GM04504 (cell line): ENCODE measurements at places on chromosomes 3 and 15.

DNA sequence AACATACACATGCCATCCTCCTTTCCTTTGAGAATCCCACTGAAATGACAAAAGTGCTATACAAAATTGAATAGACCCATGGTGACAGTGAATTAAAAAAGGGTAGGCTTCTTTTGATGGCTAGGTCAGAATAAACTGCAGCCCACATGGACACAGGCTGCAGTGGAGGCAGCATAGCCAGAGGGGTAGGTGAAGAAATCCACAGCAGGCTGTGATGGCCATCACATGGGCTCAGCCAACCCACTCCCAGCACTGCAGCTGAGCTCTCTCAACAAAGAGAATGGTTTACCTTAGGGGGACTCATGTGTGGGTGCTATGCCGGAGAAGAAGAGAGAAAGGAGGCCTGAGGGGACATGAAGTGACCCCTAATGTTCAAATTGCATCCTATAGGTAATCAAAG lies 331.1 kb downstream of the CHST2 start:
- no peak for DNase-seq

DNA sequence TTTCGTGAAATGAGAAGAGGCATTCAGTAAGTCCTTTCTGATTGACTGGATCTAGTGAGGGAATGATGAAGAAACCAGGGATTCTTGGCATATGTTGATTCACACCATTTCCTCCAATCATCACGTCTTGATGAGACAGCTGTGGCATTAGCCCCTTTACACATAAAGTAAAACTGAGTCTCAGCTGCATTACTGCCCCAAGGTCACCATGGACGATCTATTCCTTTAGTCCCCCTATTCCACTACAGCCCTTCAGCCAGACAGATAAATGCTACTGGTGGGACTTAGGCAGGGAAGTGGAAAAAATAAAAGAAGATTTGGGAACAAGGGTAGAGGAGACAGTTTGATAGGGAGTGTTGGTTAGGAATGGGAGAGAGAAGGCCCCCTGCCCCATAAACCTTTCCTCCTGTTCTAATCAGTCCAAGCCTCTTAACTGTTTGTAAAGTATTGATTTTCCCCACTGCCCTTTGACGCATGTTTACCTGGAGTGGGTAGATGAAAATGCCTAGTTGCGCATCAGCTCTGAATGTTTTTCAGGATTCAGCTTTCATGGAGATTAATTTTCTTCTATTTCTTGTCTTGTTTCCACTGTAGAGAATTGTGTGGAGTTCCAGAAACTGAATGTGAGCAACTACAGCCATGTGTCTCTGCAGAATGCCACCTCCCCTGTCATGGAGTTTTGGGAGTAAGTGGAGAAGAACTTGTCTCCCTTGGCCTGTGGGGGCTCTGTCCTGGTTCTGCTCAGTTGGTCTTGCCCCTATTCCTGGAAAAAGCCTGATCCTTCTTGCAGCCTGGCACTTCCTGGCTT lies 6.9 kb downstream of the SLC6A11 start:
- no peak for DNase-seq

DNA sequence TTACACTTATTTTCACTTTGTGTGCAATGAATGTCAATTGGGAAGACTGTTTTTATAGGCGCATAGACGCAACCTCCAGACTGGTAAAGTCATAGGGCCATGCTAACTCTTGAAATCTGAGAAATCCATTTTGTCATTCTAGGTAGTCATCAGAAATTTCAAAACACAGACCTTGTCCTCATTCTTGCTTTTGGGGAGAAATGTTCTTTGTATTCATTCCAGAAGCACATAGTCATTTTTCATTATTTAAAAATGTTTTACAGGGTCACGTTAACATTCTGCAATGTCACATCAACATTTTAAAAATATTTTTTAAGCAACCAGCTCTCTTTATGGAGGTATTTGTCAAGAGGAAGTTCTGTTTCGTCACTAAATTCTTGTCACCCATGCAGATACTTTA lies 898.4 kb downstream of the PDCD6IP start:
- no peak for DNase-seq

DNA sequence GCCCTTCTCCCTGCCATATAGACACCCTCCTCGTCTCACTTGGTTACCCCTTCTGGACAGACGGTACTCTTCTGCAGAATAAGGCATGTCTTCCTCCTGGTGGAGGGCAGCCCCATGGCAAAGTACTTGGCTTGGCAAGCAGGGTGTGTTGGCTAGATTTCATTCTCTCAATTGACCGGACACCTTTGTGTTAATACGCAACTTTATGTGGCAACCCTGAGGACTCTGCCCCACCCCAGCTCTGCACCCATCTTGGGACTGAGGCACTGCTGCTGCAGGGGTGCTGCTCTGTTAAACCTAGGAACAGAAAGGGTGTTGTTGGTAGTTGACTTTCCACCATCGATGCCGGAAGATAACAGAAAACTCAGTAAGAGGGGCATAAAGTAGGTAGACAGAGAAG lies 55.2 kb downstream of the PTPRG start:
- no peak for DNase-seq

DNA sequence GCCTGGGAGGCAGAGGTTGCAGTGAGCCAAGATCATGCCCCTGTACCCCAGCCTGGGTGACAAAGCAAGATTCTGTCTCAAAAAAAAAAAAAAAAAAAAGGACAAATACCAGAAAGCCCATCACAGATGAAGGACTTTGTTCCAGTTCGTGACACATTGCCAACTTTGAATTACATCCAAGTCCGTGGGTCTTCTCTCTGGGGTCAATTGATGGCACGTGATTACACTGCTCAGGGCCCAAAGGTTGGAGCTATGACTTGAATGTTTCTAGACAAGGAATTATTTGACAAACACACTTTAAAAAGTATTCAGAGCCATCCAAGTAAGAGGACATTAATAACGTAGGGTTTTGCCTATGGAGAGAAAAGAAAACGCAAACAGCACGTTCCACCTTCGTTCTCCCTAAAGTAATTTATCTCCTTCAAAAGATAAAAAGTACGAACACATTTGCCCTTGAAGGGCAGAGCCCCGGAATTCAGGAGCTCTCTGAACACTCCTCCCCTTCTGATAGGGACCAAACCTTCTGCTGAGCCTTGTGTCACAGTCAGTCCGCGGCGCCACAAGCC lies 31.3 kb upstream of the ST3GAL6 start:
- DNase-seq: no peak

- no peak for DNase-seq
Measured at GRCh38 chr3:155871746-155872158, 1.3 kb downstream of the GMPS start.

DNA sequence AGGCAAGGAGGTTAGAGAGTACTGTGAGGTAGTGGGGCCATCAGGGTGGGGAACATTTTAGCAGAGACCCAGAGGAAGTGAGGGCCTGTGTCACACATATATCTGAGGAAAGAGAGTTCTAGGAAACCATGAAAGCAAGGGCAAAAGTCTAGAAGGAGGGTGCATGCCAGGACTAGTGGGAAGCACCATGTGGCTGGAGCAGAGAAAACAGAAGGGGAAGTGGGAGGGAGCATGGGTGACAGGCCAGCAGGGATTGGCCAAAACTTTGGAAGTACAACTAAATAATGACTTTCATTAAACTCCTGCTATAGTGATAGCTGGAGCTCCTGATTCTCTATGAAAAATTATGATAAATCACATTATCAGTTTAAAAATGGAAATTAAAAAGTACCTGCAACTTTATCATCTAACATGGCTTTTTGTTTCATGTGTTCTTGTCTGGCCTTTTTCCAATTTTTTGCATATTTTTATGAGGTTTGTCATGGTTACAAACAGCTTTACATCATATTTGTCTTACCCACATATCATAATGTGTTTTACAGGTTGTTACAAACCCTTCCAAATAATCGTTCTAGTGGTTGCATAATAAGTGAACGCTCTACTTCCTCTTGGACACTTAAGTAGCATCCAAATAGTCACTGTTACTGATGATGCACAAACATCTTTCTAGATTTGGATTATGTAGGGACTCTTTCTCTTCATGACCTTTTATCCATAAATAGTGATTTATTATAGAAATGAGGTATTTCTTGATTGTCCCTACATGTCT lies 168.3 kb downstream of the NEK10 start:
- DNase-seq: no peak

DNA sequence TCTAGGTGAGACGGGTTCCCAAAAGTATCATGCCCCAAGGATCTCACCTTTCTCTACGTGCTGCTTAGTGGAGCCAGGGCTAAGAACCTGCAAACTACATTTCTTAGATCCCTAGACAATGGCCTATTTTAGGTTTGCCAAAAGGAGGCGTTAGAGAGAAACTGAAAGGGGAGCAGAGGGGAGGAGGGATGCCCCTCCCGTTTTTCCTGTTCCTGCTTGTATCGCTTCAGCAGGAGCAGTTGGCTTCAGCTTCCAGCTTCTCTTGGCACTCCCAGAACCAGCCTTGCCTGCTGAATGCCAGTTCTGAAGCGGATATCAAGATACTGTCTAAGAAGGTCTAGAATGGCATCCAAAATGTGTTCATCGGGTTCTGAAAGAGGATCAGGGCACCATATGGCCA lies 58.4 kb upstream of the ABHD17C start:
- DNase-seq: no peak

GRCh38 chr3:113783463-113783862 lies 36.6 kb downstream of the ATP6V1A start:
- DNase-seq: peak; percentile 93

- DNase-seq: no peak
Measured at GRCh38 chr3:146024260-146024659, 136.7 kb downstream of the PLOD2 start.

GRCh38 chr15:76553564-76553963 lies 217.0 kb downstream of the ISL2 start:
- DNase-seq: no peak

GRCh38 chr3:37741644-37742043 lies 120.0 kb upstream of the CTDSPL start:
- no peak for DNase-seq

- DNase-seq: no peak
Measured at GRCh38 chr3:174541708-174542315, 317.3 kb upstream of the NAALADL2 start.

GRCh38 chr3:73432023-73432705 lies 192.6 kb downstream of the PDZRN3 start:
- no peak for DNase-seq

GRCh38 chr15:86235667-86236066 lies 156.0 kb downstream of the AGBL1 start:
- no peak for DNase-seq

- no peak for DNase-seq
Measured at GRCh38 chr3:11494131-11494916, 149.4 kb downstream of the VGLL4 start.

DNA sequence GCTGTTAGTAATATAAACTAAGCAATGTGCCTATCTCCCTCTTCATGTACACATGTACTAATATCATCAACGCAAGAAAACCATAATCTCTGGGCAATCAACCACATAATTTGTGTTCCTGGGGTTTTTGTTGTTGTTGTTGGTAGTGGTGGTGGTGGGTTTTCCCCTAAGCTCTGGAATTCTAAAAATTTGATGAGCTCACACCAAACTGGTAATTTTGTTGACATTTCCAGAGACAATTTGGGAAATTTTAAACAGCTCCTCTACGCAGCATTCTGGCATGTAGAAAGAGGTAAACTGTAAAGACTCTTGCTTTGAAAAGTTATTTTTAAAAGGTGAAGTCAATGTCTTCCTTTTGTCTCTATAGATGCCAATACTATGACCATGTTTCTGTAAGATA lies 126.7 kb downstream of the IGSF11 start:
- DNase-seq: no peak

DNA sequence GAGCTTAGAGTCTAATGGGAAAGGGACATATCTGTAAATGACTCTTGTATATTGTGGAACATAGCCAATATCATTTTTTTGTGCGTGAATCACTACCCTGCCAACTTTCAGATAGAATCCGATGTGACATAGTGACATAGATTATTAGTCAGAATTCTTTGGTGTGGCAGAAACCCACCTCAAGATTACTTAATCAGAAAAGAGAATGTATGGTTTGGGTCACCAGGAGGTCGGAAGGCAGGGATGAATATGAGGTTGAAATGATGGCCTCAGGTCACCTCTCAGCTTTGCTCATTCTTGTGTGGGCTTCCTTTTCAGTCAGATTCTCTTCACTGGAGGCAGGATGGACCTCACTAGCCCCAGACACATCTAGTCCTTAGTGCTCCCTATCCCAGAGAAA lies 41.4 kb downstream of the SNAPC5 start:
- no peak for DNase-seq

GRCh38 chr3:28279770-28280169 lies 38.4 kb downstream of the CMC1 start:
- DNase-seq: no peak

GRCh38 chr15:76078285-76078877 lies 18.6 kb downstream of the TMEM266 start:
- no peak for DNase-seq

DNA sequence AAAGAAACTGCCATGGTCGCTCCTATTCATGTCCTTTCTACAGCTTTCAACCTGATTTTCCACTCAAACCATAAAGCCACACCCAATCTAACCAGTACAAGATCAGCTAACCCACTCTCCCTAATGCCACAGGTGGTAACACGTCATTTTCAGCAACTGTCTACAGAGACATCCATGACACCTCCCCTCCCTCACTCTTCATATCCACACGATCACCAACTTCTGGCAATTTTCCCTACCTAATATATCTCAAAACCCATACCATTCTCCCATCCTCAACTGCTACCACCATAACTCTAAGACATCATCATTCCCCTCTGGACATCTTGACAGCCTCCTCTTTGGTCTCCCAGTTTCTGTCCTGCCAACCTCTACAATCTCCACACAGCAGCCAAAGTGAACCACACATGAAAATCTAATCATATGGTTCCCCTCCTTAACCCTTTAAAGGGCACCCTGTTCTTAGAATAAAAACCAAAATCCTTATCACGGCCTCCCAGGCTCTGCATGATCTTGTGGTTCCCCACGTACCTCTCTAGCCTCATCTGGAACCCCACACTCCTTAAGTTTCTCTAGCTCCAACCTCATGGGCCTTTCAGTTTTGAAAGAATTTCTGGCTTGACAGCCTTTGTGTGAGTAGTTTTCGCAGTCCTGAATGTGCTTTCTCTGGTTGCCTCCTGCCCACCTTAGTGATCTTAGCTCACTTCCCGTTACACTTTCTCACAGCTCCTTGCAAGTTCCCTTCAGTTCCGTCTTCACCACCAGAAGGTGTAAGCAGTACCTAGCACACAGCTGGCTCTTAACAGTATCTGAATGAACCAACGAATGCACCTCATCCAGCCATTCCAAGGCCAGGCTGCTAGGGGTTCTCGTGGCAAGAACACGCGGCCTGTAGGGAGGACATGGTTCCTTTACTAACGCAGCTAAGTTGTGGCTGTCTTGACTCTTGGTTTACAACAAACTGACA lies 33.4 kb downstream of the SPINK8 start:
- no peak for DNase-seq

DNA sequence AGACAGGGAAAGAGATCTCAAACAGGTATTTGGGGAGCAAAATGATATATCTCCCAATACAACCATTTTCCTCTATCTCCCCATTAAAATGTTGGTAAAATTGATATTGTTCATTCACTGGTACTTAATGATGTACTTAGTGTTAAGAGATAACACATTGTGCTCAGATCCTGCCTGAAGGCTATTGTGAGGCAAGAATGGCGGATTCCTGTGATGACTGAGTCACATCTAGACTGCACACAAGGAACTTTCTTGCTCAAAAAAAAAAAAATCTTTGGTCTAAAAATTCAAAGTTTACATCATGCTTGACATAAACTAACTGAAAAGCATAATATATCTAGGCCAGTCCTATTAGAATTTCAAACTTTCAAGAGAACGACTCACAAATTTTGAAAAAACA lies 171.1 kb upstream of the TTC14 start:
- DNase-seq: no peak

- peak; percentile 34 for DNase-seq
Measured at GRCh38 chr15:79811406-79812405, 85.1 kb downstream of the MTHFS start.

GRCh38 chr3:174596447-174596982 lies 262.6 kb upstream of the NAALADL2 start:
- DNase-seq: no peak
